Neural progenitor cell (in vitro differentiated cells): ENCODE measurements at places on chromosomes 13 and 19. TPM values are rescaled to one million over a fixed set of nuclear protein-coding genes. Genes with fewer than 3 reads are reported as not detected.

Gene ADM5
- 6.0 and 9.4 TPM in 2 replicates for total RNA-seq

Gene STXBP2
- 12.7 and 21.9 TPM in 2 replicates for total RNA-seq

Gene SIGLEC6
- total RNA-seq = not detected in 2 replicates

Gene ALOX5AP
- total RNA-seq = not detected in 2 replicates

Gene EPSTI1
- total RNA-seq = 0.32 and 1.0 TPM in 2 replicates

Gene CGB5
- not detected in 2 replicates for total RNA-seq

Gene ZNF841
- total RNA-seq = 17.6 and 18.3 TPM in 2 replicates

Gene CYP2A6
- not detected in 2 replicates for total RNA-seq

Gene GAMT
- total RNA-seq = 13.8 and 53.7 TPM in 2 replicates

Gene KHSRP
- total RNA-seq = 136 and 283 TPM in 2 replicates

Gene ZNF160
- total RNA-seq = 78.3 and 86.0 TPM in 2 replicates

Gene FSTL3
- 2.4 and 21.9 TPM in 2 replicates for total RNA-seq

Gene CDADC1
- total RNA-seq = 1.7 and 2.9 TPM in 2 replicates

Gene OVOL3
- not detected in 2 replicates for total RNA-seq

Gene CCDC122
- total RNA-seq = 12.0 and 24.4 TPM in 2 replicates

Gene RNASEH2A
- total RNA-seq = 60.3 and 61.3 TPM in 2 replicates

Gene TNNT1
- total RNA-seq = 74.1 and 121 TPM in 2 replicates

Gene SIGLEC5
- total RNA-seq = not detected in 2 replicates

Gene DMWD
- 22.8 and 50.3 TPM in 2 replicates for total RNA-seq

Gene EPS8L1
- total RNA-seq = 7.0 and 17.5 TPM in 2 replicates

Gene C1QTNF9B
- not detected in 2 replicates for total RNA-seq

Gene OR7D2
- total RNA-seq = 1.4 and 1.5 TPM in 2 replicates

Gene RXFP2
- not detected in 2 replicates for total RNA-seq

Gene KLK12
- not detected in 2 replicates for total RNA-seq

Gene KRTDAP
- total RNA-seq = not detected in 2 replicates

Gene ZNF560
- total RNA-seq = not detected in 2 replicates

Gene GNG8
- total RNA-seq = not detected in 2 replicates

Gene FAM124A
- 22.6 and 41.1 TPM in 2 replicates for total RNA-seq

Gene CYP4F2
- total RNA-seq = not detected in 2 replicates

Gene ZNF776
- 33.9 and 48.3 TPM in 2 replicates for total RNA-seq

Gene ACP7
- total RNA-seq = 0.22 TPM in 1 of 2 replicates, not detected in the other

Gene TUBB4A
- total RNA-seq = 2.4 and 7.3 TPM in 2 replicates

Gene OR7A10
- total RNA-seq = not detected in 2 replicates

Gene CLDN10
- total RNA-seq = 22.8 and 25.5 TPM in 2 replicates

Gene HS6ST3
- 0.31 and 0.39 TPM in 2 replicates for total RNA-seq

Gene SERP2
- 2.5 and 8.1 TPM in 2 replicates for total RNA-seq

Gene CFAP97D2
- total RNA-seq = not detected in 2 replicates

Gene LRRC25
- total RNA-seq = 0.03 TPM in 1 of 2 replicates, not detected in the other

Gene MCEMP1
- total RNA-seq = not detected in 2 replicates

Gene LENG9
- total RNA-seq = 0.79 and 4.0 TPM in 2 replicates

Gene REEP6
- 4.8 and 13.0 TPM in 2 replicates for total RNA-seq

Gene PSG3
- not detected in 2 replicates for total RNA-seq

Gene ZFP82
- 19.5 and 26.1 TPM in 2 replicates for total RNA-seq

Gene ZNF433
- 8.2 and 8.3 TPM in 2 replicates for total RNA-seq

Gene TEX101
- total RNA-seq = not detected in 2 replicates

Gene NAPSA
- 0.11 and 2.3 TPM in 2 replicates for total RNA-seq

Gene PABPC3
- total RNA-seq = 0.17 TPM in 1 of 2 replicates, not detected in the other
